ENCODE measurements at places on chromosomes 6 and 20.

DNA sequence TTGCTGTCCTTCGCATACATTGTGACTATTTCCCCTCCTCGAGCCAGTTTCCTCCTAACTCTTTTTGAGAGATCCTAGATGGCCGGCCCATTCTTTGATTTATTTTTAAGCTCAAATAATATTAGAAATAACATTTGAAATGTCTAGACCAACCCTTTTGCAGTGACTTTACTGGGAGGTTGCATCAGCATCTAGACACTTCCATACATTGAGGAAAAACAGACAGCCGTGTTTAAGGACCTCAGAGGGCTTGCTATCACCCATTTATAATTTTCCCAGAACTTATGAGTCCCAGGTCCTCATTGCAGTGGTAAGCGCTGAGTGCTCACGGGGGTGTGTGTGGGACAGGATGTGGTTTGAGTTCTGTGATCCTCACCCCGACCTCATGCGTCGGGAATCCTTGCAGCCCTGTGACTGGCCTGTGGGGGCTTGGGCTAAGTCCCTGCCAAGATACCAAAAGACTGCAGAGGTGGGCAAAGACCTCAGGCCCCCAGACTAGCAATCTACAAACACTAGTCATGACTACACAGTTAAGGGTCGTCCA, at the start of gene GPX5:
Gene GPX5 (plus strand): TSS at position 386 of the 544 bp plus-strand sequence. CDS start 133 bp downstream, at position 519.
- no peak for DNase-seq

DNA sequence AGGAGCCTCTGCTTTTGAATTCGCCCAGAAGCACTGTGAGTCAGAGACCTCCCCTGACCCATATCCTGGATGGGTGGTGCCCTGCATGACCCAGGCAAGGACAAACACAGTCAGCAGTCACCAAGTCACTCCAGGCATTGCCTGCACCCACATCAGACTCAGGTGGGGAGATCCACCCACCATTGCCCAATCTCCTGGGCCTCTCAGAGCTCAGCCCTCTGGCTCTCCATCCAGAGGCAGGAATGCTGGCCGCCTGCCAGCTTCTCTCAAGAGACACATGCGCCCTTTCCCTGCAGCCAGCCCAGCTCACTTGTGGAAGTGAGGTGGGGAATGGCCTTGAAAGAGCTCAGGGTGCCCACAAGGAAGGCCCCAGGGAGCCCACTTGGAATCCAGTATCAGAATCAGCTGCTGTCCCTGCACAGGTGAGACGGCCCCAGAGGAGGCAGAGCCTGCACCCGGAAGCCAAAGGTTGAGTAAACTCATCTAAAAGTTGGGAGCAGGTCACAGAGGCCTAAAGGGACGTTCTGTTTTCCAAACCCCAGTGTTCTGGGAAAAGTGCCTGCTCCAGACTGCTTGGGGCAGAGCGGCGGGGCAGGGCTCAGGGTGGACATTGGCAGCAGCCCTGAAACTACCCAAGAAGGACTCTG, 129.8 kb downstream of the PREX1 start:
- DNase-seq = no peak

DNA sequence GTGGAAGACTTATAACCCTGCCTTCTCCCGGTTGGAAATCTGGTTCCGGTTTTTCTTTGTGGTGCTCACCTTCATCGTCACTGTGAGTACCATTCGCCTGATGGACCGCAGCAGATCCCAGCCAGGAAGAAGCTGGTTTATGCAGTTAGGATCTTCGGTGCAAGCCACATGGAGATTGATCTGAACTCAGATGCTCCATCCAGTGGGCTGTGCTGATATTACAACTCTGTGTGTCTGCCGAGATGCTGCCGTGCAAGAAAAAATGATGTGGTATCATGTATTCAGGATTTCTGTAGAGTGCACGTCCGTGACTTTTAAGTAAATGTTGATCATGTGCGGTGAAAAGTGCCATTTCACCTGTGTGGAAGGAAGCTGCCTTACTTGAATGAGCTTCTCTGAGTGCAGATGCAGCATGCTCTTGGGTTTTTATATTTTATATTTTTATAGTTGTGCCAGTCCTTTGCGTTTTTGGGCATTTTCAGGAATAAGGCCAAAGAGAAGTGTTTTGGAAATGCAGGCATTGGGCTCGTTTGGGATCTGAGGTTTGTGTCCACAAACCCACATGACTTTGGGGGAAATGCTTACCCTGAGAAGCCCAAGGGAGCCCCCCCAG, 39.2 kb downstream of the DYNLT1 start:
- peak; percentile 82 for DNase-seq

GRCh38 chr6:92559611-92560010, 859.7 kb downstream of the EPHA7 start:
- no peak for DNase-seq

GRCh38 chr6:87701344-87701675, 723 bp downstream of the AKIRIN2 start:
- DNase-seq = peak; percentile 56

DNA sequence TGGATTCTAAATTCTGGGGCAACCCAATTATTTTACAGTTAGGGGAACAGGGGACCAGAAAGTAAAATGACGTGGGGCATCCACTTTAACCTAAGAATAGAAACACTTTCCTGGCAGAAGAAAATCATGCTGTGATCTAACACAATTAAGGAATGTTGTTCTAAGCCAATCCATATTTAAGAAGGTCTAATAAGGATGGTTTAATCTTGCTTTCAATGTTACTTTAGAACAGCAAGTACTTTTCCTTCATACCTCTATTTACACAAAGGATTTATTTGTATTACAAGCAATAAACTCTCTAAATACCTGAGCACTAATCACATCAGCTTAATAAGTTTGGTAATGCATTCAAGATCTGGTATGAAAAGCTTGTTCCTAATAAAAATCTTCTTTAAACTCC, 32.4 kb downstream of the SLC2A12 start:
- DNase-seq = no peak

DNA sequence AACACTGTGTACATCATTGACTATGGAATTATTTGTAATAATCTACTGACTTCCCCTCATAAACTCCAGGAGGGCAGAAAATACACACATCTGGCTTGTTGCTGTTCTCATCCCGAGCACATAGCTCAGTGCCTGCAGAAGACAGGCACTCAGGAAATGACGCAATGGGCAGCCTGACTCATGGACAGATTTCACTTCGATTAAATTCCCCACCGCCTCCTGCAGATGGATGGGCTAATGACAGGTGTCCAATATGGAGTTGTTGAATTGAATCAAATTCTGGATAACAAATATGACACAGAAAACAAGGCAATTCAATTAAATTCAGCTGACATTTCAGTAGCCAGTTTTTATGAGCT, 9.1 kb downstream of the ANKRD60 start:
- no peak for DNase-seq

DNA sequence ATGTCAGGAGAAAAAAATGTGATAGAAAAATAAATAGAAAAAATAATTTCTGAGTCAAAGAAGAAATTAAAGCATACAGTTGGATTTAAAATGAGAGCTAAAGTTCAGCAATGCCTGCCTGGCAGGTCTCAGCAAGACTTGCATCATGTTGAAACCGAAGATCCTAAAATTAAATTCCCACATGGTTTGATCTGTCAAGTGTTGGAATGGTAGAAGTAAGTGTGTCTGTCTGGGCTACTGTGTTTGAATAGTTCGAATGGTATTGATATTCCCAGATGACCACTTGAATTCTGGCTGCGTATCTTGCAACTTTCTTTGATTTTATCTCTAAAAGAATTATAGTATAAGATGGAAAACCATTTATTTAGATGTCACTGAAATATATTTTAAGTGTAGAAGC, 1349.6 kb downstream of the EPHA7 start:
- DNase-seq = no peak

DNA sequence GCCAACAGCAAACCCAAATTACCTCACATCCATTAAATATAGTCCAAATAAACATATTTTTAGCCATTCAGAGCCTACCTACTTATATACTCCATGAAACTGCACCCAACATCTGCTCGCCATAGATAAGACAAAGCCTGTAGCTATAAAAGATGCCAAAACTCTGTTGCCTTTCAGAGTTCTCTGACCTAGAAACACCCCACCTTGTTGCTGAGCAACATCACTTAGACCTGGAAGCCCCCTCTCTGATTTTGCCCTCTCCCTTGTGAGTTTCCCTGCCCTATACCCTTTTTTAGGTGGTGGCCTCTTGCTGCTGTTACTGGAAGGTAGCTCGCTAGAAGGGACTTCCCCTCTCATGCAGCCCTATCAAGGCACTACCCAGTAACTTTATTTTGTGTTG, 27.7 kb upstream of the FBXL4 start:
- DNase-seq = no peak

DNA sequence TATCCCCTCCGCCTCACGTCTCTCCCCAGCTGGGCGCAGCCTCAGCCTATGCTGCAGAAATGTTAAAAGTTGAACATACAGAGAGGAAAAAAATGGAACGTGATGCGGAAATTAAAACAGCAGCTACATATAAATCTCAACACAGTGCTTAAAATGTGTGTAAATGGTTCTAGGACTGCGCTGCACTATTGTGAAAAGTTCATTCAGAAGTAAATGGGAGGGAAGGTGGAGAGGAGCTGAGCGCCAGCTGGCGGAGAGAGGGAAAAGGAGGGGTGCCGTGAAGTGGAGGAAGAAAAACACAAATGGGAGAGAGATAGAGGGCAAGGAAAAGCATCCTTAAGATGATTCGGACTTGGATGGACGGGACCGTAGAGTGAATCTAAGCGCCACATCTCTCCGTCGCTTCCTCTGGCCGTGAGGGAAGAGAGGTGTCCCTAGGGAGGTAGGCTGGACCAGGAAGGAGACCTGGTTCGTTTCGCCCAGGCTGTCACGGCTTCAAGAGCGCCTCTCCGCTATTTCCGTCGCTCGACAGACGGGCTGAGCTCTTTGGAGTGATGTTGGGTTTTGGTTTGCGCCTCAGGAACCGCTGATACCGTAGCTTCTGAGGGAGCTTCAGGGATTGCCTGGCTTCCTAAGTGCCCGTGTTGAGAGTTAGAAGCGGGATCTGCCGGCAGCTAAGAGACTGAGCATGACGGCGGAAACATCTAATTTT, 113.7 kb downstream of the TRIM27 start:
- DNase-seq = no peak

GRCh38 chr20:58251979-58252591, 23.6 kb upstream of the ANKRD60 start:
- peak; percentile 91 for DNase-seq

DNA sequence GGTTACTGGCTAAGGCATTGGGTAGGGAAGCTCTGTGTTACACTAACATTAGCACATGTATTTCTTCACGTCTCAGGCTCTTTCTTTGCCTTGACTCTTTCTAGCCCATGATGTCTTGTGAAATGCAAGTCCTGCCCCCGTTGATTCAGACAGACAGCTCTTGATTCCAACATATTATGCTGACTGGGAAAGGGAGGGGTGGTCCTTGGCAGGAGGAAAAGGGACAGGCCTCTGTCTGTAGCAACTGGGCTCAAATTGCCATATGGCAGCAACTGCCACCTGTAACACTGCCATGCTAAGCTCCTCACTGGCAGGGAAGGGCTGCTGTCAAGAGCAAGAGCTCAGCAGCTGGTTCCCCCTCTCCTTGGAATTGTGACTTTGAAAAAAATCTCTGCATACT, 5.7 kb upstream of the KCNK15 start:
- no peak for DNase-seq

- DNase-seq = no peak
These were observed 61.8 kb upstream of the NEDD9 start for GRCh38 chr6:11294228-11294627.

- no peak for DNase-seq
These were observed 131.2 kb upstream of the KCNG1 start for GRCh38 chr20:51153867-51154707.

DNA sequence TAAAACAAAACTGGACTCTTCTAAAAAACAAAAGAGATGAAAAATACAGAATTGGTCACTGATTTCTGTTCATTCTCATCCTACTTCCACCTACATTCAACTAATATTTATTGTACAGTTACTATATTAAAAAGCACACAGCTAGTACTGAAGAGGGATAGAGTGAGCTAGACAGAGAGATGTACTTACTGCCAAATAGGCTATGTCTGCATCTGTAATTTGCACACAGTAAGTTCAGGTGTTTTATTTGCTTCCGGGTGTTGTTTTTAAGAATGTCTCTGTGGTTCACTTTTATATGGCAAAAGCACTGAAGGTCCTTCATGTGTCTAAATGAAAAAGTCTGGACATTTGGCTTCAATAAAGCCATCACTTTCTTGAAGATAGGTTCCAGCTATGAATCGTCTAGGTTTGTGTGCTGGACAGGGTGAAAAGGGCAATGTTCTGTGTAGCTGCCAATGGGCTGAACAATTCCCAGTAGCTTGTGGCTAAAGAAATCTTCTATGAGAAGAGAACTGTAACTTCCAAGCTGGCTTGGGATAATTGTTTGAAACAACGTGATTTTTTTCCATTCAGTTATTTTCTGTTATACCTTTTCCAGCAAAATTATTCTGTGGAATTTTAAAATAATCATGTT, 47.3 kb downstream of the EPB41L2 start:
- no peak for DNase-seq

DNA sequence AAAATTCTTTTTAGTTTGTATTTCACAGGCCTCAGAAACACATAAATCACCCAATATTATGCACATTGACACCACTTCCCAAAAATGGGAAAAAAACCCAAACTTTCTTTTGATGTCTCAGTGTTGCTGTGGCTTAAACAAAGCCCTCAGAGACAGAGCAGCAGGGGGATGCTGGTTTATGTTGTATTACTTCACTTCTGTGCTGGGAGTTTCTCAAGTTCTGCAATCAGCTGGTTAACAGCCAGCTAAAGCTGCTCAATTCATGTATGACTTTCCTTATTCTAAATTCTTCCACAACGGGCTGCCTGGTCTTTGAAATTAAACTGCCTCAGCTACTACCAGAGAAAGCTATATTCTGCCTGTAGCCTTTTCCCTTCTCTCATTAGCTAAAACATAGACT, 5.6 kb downstream of the FILIP1 start:
- no peak for DNase-seq

- no peak for DNase-seq
These were observed 60.2 kb upstream of the L3MBTL3 start for GRCh38 chr6:129957941-129958898.

GRCh38 chr20:35014537-35014936, 58.9 kb downstream of the MYH7B start:
- DNase-seq = no peak

GRCh38 chr6:7468382-7469081, 72.9 kb upstream of the DSP start:
- DNase-seq = no peak

DNA sequence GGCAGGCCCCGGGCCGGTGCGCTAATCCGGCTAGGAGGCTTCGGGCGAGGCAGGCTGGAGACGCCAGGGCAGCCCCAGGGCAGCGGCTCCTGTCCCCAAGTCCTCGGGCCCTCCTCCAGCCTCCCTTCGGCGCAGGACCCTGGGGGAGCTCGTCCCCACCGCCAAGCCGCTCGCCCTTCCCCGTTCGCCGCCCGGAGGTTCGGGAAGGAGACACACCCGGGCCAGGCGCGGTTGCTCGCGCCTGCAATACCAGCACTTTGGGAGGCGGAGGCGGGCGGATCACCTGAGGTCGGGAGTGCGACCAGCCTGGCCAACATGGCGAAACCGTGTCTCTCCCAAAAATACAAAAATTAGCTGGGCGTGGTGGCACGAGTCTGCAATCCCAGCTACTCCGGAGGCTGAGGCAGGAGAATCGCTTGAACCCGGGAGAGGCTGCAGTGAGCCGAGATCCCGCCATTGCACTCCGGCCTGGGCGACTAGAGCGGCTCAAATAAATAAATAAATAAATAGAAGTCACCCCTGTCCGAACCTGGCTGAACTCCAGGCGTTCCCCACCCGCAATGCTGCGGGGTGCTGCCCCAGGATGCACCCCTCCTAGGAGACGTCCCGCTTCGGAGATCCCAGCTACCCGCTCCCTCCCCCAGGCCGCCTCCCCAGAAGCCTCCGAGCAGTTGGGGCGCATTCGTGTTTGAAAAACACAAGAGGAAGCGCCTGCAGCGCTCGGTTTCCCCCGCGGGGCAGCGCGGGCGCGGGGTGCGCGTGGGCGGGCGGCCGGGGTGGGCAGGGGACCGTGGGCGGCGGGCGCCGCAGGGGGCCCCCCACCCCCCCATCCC, 27.5 kb downstream of the SERPINB9 start:
- DNase-seq = peak; percentile 67

Data from DMS53 (cell line).